Upper lobe of right lung (tissue), 1 donor: ENCODE measurements at places on chromosomes 16 and 17. TPM values are rescaled to one million over a fixed set of nuclear protein-coding genes. Genes with fewer than 3 reads are reported as not detected.
A peak's percentile ranks its signal among the peaks of the same experiment; 100 is the strongest.

DNA sequence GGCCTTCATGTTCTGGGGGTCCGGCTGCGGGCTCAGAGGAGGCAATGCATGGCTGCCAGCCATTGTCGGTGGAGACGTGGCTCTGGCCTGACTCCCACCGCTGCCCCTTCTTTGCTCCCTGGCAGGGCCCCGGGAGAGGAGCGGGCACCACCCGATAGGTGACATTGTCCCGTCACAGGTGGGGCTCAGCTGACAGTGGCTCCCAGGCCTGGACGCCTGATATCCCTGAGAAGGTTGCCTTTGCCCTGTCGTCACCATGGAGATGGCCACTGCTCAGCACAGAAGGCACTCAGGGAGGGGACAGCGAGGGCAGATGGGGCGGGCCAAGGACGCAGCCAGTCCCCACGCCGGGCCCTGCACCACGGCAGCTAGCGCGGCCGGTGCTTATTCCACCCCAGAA lies 42.6 kb downstream of the SOX8 start:
- DNase-seq: no peak

The CTRB2 gene
- total RNA-seq: 0.78 TPM

The GPRC5B gene
- total RNA-seq: 21.1 TPM

- DNase-seq: no peak
Observed at GRCh38 chr16:1062895-1063294, 9.7 kb upstream of the SSTR5 start.

- DNase-seq: no peak
Observed at GRCh38 chr17:51768706-51769105, 389.8 kb downstream of the CA10 start.

GRCh38 chr16:67406111-67406971 lies 9.9 kb downstream of the ZDHHC1 start:
- no peak for DNase-seq

GRCh38 chr17:73291260-73291801 lies 20.5 kb downstream of the CDC42EP4 start:
- peak; percentile 85 for DNase-seq

- peak; percentile 10 for DNase-seq
Observed at GRCh38 chr16:3934491-3935181, 54.1 kb upstream of the CREBBP start.

GRCh38 chr17:57259817-57260216 lies 3.5 kb downstream of the MSI2 start:
- no peak for DNase-seq

DNA sequence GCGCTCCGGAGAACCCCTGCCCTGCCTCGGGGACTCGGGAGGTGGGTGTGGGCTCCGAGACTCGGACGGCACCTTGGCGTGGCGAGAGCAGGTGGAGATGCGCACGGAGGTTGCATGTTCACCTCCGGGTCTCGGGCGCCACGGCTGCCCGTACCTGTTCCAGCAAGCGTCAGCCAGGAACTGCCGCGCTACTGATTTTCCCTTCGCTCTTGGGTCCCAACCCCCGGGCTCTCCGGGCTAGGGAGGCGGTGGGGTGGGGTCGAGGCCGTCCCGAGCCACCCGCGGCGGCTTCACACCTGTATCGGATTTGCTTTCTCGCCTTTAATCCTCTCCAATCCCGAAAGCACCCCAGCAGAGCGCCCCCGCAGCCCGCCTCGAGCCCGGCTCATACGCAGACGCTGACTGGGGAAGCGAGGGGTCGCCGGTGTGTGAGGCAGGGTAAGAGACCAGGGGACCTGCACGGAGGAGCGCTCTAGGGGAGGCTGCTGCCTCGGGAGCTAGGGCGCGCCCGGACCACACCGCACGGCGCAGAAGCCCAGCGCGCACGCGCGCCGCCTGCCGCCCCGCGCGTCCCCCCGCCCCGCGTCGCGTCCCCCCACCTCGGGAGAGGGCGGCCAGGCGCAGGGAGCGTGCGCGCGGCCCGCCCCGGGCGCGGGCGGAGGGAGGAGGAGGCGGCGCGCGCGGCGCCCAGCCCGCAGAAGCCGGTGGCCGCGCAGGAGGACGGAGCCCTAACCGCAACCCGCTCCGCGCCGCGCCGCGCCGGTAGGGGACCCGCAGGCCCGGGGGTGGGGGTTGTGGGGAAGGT lies at the start of gene DUSP14:
Gene DUSP14, plus strand, starts transcription at position 695 of the 805 bp plus-strand sequence. CDS start 22,382 bp downstream, outside the sequence.
- peak; percentile 89 for DNase-seq

The CNGB1 gene
- total RNA-seq: not detected

DNA sequence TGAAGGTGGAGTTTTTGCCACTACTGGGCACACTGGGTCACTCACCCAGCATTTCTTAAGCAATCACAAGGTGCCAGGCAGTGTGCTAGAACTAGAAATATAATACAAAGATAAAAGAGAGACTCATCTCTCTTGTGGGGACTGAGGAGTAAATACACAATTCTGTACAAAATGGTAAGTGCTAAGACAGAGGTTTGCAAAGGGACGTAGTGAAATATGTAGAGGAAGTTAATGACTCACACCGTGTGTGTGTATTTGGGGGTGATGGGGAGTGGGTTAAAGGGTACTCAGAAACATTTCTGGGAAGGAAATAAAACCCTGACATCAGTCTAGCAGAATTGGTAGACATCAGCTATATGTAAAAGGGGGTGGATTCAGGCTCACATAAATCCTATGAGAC lies 389.3 kb downstream of the CA10 start:
- DNase-seq: no peak

The ARL4D gene
- 18.5 TPM for total RNA-seq

DNA sequence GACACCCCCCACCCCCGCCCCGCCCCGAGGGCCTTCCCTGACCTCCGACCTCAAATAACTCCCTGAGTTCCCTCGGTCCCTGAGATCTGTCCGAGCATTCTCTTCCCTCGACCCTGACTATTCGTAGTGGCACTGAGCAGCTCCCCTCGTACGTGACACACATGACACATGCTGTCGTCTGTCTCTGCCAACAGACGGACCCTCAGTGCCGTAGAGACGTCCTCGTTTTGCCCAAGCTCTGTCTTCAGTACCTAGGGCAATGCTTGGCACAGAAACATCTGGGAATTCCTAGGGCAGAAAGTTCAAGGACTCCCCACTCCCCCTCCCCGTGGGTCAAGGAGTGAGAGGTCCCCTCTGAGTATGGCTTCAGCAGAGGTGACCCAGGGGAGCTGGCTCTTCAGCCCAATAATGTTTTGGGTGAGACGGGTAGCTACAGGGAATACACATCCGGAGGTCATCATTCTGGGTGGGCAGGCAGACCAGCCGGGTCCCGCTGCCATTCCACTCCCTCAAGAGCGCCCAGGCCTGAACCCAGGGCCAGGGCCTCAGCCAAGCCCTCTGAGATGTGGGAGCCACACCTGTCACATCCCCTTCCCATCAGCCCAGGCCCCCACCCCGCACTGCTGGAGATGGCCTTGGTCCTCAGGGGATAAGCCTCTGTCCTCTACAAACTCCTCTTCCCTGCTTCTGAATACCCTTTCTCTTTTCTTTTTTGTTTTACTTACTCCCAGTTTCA lies 671 bp upstream of the FADS6 start:
- DNase-seq: no peak

DNA sequence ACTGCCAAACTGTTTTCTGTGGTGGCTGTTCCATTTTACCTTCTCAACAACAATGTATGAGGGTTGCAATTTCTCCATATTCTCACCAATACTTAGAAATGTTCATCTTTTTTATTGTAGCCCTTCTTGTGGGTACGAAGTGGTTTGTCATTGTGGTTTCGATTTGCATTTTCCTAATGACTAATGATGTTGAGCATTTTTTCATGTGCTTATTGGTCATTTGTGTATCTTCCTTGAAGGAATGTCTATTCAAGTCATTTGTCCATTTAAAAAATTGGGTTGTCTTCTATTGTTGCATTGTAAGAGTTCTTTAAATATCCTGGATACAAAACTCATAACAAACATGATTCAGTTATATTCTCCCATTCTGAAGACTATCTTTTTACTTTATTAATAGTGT lies 47.5 kb upstream of the CCL2 start:
- no peak for DNase-seq

The SULT1A2 gene
- total RNA-seq: 13.0 TPM

DNA sequence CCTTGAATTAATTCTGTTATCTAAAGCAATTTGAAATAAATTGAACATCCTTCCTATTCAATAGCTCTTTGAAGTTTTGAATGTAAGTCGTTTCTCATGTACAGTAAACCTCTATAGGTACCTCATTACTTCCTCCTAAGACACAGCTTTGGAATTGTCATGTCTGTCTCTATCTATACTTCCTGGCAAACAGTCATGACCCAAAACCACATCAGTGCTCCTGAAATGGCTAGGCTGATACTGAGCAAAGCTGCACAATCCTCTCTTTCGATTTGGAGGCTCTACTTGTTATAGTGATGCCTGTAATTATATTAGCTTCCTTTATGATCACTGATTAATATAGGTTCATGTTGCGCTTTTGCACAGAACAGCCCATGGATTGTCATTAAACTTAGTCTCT lies 110.1 kb downstream of the ADAMTS18 start:
- DNase-seq: no peak
